Umbilical cord (tissue), 2 donors: ENCODE measurements at places on chromosomes 13 and 19. TPM values are rescaled to one million over a fixed set of nuclear protein-coding genes. Genes with fewer than 3 reads are reported as not detected.

DNA sequence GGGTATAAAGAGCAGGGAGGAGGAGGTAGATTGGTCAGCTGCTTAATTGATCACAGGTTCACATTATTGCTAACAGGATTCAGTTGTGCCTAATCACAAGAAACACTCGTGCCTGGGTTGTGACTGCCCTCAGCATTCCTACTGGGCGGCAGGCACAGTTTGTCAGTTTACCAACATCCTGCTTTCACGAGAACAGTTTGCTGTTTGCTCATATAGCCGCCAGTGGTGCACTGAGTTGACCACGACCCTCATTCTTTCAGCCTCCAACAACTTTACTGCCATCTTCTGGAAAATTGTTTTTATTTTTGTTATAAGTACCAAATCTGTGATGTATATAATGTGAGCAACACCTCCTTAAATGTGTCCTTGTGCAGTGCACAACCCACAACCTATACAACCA, 16.2 kb upstream of the IFT88 start:
- DNase-seq = no peak

GRCh38 chr13:97559030-97559429, 125.1 kb downstream of the RAP2A start:
- DNase-seq = no peak

- DNase-seq = no peak
These were observed 105.0 kb downstream of the RAB20 start for GRCh38 chr13:110456550-110456949.

DNA sequence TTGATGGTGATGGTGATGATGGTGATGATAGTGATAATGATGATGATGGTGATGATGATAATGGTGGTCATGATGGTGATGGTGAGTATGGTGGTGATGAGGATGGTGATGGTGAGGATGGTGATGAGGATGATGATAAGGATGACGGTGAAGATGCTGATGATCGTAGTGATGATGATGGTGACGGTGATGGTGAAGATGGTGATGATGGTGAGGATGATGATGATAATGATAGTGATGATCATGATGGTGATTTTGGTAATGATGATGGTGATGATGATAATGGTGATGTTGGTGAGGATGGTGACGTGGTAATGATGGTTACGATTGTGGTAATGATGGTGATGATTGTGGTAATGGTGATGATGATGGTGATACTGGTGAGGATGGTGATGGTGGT, 10.8 kb upstream of the BCAT2 start:
- no peak for DNase-seq

- no peak for DNase-seq
These were observed 14.0 kb downstream of the DPP9 start for GRCh38 chr19:4709440-4710280.

GRCh38 chr19:21569494-21569865, 64.1 kb downstream of the ZNF429 start:
- DNase-seq = no peak

DNA sequence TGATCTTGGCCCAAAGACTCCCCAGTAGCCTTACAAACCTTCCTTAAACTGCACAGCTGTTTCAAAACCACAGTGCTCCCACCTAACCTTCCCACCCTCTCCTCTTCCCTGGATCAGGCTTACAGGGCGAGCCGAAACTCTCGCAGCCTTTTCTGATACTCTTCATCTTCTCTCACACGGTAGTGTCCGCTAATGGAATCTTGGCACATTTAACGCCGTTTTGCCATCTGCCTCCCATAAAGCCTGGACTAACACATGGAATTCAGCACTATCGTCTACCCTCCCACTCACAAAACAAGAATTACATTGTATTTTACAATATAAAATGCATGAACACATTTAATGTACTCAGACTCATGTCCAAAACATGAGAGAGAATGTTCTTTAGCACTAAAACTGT, 135.9 kb downstream of the RAP2A start:
- DNase-seq = peak; percentile 54

GRCh38 chr19:8115805-8116396, 33.5 kb downstream of the FBN3 start:
- DNase-seq = peak; percentile 10

- peak; percentile 3 for DNase-seq
These were observed 3.1 kb upstream of the SUCLA2 start for GRCh38 chr13:48004201-48004600.

DNA sequence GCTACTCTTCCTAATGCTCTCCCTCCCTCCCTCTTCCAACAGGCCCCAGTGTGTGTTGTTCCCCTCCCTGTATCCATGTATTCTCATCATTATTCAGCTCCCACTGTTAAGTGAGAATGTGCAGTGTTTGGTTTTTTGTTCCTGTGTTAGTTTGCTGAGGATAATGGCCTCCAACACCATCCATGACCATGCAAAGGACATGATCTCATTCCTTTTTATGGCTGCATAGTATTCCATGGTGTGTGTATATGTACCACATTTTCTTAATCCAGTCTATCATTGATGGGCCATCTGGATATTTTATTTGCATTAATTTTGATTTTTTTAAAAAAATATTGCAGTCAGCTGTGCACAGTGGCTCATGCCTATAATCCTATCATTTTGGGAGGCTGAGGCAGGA, 15.8 kb upstream of the ZNRF4 start:
- no peak for DNase-seq

- DNase-seq = no peak
These were observed 1.5 kb upstream of the TRAPPC5 start for GRCh38 chr19:7678971-7679751.

DNA sequence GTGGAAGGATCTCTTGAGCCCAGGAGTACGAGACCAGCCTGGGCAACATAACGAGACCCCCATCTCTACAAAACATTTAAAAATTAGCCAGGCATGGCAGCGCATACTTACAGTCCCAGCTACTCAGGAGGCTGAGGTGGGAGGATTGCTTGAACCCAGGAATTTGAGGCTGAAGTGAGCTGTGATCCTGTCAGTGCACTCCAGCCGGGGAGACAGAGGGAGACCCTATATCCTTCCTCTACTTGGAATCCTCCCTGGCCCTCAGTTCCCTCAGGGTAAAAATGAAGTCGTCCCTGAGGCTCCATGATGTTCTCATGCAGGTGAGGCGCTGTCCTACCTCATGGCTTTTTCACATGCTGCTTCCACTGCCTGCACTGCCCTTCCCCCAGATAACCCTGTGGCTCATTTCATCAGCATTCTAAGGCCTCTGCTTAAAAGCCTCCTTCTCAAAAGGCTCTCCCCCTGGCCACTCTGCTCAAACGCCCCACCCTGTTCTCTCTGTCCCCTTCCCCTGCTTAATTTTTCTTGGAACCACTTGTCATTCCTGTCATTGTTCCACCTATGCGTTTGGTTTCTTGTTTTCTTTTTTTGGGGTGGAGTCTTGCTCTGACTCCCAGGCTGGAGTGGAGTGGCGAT, 19.2 kb downstream of the DNM2 start:
- no peak for DNase-seq

- DNase-seq = no peak
These were observed 14.5 kb upstream of the MPHOSPH8 start for GRCh38 chr13:19618977-19619376.

DNA sequence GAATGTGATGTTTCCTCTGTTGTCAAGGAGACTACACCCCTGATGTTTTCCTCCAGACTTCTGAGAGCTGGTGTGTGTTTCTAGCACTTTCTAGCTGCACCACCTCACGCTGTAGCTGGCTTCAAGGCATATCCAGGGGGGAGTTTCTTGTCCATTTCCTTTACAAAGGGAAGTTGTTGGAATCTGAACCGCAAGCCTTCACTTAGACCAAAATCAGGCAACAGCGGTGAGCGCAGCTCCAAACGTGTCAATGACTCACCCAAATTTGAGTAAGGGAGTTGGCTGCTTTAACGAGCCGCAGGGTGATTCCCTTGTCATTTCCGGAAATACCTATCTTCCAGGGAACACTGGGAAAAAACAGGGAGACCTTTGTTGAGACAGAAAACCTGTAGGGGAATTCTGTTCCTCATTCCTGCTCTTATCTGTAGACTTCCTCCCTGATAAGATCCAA, 2.5 kb downstream of the LDLR start:
- peak; percentile 74 for DNase-seq

DNA sequence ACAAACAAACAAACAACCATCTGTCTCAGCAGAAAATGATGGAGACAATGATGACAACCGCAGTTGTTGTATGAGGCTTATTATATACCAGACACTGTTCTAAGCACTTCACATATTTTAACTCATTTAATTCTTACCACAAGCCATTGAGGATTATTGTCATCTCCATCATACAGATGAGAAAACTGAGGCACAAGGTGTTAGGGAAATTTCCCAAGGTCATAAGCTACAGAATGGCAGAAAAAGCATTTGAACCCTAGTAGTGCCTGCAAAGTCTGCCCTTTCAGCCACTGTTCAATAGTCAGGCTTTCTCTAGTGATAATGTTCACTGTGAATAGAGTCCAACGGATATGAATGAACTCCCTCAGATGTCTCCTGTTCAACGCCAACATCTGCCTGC, 60.1 kb downstream of the GPALPP1 start:
- no peak for DNase-seq

- DNase-seq = no peak
These were observed 45.4 kb downstream of the CCL25 start for GRCh38 chr19:8097681-8098567.

DNA sequence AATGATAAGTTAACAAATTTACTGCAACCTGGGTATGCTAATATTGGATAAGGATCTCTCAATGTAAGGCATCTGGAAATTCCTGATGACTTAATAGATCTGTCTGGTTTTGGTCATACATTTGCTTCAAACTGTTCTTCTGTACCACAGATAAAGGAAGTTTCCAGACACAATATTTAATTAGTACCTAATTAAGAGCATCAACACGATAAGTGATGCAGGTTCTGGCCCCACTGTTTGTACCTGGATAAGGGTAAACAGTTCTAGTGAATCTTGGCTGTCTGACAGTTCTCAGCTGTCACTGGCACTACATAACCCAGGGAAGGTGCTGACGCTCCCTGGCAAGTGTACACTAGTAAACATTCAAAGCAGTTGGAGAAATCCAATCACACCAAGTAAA, 165.6 kb downstream of the MZT1 start:
- no peak for DNase-seq

- no peak for DNase-seq
These were observed 1.5 kb downstream of the CBLC start for GRCh38 chr19:44779150-44779549.

DNA sequence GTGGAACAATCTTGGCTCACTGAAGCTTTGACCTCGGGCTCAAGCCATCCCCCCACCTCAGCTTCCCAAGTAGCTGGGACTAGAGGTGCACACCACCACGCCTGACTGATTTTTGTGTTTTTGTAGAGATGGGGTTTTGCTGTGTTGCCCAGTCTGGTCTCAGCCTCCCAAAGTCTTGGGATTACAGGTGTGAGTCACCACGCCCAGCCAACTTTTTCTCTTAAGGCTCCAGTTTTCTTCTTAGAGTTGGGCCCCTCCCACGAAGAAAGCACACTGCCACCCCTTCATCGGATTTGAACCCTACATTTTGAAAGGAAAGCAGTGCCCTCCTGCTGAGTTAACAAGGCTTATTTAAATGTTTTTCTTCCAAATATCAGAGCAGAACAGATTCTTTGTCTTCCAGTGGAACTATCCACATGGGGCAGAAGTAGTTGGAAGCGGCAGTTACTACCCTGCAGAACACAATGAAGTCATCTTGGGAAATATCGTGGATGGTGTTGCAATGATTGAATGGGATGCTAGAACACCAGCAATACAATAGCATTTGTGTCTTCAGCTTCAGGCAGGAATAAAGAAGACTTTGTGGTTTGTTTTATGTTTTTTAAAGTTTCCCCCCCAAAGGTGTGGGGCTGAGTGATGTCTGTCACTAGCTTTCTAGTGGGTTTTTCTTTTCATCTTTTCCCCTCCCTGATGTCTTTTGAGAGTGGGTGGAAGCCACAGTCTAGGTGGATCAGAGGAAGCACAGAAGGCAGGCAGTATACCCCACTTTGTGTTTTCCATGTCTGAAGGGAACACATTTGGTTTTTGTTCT, 8.9 kb downstream of the ACTN4 start:
- DNase-seq = no peak

The GIPC1 gene
- 81.1 TPM for total RNA-seq

The PEX11G gene
- not detected for total RNA-seq

The MADCAM1 gene
- total RNA-seq = 1.7 TPM

The NTN5 gene
- not detected for total RNA-seq

The ZNF737 gene
- total RNA-seq = 29.6 TPM

The NLRP12 gene
- 1.7 TPM for total RNA-seq
